ENCODE measurements at places on chromosomes 1 and 21.
A peak's percentile ranks its signal among the peaks of the same experiment; 100 is the strongest.

DNA sequence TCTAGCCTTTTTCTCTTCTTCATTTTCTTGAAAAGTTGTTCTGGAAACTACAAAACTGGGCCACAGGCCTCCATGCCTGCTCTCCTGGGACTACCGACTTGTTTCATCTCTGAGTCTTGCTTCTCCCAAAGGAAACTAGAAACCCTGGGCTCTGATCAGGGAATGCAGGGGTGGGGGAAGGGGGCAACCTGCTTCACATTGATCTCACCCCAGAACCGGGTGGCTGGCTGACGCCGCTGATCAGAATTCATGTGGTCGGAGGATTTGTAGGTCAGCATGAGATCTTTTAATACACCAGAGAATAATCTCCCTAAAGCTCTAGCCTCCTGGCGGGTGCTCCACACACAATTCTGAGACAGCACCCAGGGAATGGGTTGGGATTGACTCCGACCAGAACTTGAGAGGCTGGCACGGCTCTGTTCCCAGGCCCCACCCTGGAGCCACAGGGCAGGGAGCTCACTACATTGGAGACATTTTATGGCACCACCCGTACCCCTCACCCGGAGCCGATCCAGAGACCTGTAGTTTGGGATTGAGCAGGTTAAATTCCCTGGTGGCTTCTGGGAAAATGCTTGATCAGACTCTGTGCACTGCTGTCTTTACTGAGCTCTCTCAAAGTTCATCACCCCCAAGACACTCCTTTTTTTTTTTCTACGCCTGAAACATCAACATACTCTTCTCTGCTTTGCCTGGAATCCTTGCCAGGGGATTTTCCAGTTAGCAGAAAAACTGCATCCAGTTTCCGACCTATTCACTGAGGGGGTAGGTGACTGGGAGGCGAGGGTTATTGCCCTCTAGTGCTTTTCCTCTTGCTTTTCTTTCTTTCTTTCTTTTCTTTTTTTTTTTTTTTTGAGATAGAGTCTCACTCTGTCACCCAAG lies 12.2 kb upstream of the ARHGEF10L start:
- DNase-seq: no peak

DNA sequence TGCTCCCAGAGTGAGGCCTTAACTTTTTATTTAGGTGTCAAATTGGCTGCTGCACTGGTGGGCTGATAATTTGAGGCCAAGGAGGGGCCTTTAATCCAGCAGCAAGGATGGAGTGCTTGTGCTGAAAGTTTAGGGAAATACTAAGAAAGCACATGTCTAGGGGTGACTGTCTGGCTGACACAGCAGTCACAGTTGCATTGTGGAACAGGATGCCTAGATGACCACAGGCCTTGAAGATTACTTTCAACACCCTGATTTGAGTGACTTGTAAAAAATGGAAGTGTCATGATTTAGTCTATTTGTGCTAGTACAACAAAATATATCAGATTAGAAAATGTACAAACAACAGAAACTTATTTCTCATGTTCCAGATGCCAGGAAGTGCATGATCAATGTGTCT lies 57.7 kb downstream of the ZNF697 start:
- no peak for DNase-seq

DNA sequence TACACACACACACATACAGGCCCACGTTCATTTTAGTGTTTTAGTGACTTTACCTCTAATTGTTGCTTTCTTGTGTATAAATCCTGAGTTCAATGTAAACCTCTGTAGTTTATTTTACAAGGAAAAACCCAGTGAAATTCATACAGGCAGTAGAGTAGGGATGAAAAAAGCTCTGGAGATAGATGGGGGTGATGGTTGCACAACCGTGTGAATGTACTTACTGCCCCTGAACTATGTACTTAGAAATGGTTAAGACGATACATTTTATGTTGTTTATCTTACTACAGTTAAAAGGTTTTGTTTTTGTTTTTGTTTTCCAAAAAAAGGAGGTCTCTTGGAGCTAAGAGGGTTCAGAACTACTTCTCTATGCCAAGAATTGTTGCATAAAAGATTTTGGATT lies 29.7 kb upstream of the PRDM15 start:
- no peak for DNase-seq

DNA sequence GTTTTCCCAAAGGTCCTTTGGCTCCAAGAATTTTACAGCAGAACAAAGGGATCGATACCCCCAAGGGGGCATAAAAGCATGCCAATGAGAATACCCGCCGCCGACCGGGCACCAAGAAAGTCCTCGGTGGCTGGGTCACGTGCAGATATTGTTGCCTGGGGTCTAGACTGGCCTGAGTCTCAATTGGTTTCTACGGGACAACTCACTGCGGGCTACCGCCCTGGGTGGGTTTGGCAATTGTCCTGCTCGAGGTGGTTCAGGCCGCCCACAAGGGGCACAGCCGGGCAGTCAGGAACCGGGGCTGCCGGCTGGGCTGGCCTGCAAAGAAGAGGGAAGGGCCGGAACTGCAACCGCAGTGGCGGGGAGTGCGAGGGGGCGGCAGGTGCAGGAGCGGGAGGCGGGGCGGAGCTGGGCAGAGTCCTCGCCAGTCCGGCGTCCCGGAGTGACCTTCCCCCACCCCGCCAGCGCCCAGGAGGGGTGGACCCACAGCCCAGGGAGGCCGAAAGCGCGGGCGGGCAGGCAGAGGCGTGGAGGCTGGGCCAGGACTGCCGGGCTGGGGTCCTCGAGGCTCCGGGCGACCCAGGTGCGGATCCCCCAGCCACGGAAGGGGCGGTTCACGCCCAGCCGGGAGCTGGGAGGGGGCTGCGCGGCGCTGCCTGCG lies 926 bp upstream of the ATP1B1 start:
- no peak for DNase-seq

GRCh38 chr1:193242000-193242399 lies 55.6 kb upstream of the B3GALT2 start:
- no peak for DNase-seq

GRCh38 chr1:16967095-16967575 lies 13.3 kb downstream of the MFAP2 start:
- no peak for DNase-seq

- no peak for DNase-seq
Measured at GRCh38 chr21:14554948-14555347, 8.8 kb upstream of the SAMSN1 start.

DNA sequence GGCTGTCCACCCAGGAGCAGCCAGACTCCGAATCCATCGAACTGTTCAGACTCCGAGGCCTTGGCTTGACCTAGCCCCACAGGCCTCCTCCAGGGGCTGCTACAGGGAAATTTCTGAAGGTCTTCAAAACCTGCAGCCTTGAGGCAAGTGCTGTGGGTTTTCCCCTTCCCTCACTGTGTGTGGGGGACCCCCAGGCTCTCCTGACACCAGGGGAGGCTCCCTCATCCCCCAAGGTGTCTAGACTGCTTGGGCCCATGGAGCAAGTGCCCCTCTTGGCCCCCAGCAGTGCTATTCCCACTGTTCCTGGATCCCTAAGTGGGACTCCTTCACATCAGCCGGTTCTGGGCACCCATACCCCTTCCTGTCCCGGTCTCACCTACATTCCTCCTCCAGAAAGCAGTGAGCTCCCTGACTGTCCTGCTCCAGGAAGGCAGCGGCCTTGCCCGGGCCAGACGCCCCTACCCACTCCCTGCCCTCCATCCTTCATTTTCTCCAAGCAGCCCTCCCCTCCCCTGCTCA lies 814 bp downstream of the PAQR7 start:
- DNase-seq: no peak

GRCh38 chr1:56821462-56821797 lies 2.2 kb upstream of the FYB2 start:
- no peak for DNase-seq

DNA sequence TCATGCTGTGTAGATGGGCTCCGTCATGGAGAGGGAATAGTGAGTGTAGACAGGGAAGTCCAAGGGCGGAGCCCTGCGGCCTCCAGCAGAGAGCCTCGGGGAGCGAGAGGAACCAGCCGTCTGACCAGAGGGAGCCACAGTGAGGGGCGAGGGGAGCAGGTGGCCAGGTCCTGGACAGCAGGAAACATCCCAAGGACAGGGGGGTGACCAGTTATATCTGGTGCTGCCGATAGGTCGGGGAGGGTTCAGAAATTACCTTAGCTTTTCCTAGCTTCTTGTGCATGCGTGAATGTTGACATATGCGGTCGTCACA lies 46.5 kb downstream of the TRAPPC10 start:
- no peak for DNase-seq

DNA sequence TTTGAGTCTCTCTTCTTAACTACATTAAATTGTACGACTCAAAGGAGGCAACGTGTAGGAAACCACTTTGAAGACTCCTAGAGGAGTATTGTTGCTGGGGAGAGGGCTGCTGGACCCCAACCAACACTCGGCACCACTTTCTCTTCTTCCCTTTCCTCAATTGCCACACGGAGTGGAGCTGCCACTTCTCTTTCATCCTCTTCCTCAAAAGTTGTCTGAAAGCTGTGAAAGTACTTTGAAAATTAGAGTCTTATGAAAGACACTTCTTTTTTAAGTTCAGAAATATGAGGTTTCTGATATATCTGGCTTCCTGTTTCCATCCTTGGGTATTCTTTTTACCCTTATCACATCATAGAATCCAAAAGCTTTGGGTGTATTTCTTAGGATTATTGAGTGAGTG lies 59.5 kb downstream of the MRPS6 start:
- DNase-seq: no peak

- DNase-seq: peak; percentile 26
Measured at GRCh38 chr1:98468111-98468717, 193.3 kb upstream of the SNX7 start.

- no peak for DNase-seq
Measured at GRCh38 chr1:54475357-54475881, 69.2 kb upstream of the SSBP3 start.

GRCh38 chr1:157142765-157143423 lies 4.7 kb upstream of the ETV3 start:
- no peak for DNase-seq

DNA sequence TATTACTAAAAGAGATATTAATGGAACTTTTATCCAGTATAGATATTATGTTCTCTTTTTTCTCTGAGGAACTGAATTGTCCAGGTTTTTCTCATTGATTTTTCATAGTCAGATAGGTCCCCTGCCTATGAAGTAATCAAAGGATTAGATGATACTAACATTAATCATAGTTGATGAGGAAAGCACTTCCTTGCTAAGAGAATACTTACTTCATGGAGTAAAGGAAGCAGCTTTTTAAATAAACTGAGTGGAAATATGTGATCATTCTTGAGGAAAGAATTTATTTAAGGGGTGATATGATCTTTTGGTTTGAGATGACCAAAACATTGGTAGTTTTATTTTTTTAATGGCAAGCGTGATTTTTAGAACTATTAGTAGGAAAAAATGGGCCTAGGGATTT lies 58.9 kb downstream of the SWT1 start:
- no peak for DNase-seq

DNA sequence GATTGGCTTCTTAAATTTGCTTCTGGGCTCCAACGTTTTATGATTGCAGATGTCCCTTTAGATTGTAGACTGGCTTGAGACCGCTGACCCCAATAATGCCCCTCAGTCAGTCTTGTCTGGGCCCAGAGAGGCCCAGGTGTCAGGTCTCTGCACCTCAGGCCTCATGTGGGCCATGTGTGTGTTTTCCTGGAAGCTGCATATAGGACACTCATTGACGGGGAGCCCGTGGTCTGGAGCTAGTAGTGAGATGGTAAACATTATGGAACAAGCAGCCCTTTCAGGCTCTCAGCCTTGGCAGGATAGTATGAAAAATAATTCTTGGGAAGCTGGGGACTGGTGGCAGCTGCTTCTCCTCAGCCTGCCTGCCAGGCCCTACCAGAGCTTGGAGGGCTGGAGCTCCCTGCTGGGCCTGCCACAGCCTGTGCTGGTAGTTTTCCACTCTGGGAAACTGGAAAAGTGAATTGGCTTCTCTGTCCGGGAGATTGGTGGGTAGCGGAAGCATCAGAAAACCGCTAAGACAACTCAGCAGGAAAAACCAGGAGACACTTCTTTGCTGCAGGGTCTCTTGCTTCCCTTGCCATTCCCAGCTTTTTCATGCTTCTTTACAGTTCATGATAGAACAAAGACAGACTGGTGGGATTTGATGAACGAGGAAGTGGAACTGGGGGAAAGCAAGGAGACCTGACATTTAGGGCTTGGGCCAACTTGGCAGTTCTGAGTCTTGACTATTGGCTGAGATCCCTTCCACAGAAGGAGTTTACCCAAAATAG lies 57.8 kb upstream of the HSD17B7 start:
- DNase-seq: no peak

GRCh38 chr1:208332774-208333126 lies 88.6 kb upstream of the PLXNA2 start:
- DNase-seq: no peak

GRCh38 chr21:36320421-36321324 lies 676 bp downstream of the MORC3 start:
- no peak for DNase-seq

GRCh38 chr21:33586927-33587326 lies 1.6 kb downstream of the DONSON start:
- no peak for DNase-seq

DNA sequence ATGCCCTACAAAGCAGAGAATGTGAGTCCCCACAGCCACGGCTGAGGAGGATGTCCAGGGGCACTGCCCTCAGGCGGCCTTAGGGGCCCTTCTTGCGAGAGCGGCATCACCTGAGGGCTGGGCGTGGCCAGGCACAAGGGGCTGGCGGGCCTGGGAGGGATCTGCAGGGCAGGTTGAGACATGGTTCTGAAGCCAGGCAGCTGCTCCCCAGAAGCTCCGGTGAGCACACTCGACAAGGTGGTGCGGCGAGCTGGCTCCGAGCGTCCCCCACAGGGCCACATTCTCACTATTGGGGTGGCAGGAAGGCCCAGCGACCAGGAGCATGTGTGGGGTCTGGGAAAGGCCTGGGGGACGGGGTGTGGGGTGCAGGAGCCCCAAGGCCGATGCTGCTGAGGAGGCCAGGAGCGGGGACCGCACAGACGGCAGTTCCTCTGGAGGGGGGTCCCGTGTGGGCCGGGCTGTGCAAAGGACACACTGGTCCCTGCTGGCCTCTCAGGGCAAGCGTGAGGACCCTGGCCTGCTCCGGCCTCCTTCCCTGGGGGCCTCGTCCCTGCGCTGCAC lies 47.2 kb downstream of the MORN1 start:
- DNase-seq: no peak

- no peak for DNase-seq
Measured at GRCh38 chr1:55443175-55443915, 228.2 kb upstream of the USP24 start.

GRCh38 chr1:115179397-115180079 lies 90.2 kb upstream of the TSPAN2 start:
- DNase-seq: no peak

- no peak for DNase-seq
Measured at GRCh38 chr1:240687820-240688219, 75.9 kb upstream of the GREM2 start.
